ENCODE measurements at places on chromosomes 5 and 9.

- no peak for DNase-seq
These were observed 12.2 kb upstream of the GRIN1 start for GRCh38 chr9:137126786-137127185.

DNA sequence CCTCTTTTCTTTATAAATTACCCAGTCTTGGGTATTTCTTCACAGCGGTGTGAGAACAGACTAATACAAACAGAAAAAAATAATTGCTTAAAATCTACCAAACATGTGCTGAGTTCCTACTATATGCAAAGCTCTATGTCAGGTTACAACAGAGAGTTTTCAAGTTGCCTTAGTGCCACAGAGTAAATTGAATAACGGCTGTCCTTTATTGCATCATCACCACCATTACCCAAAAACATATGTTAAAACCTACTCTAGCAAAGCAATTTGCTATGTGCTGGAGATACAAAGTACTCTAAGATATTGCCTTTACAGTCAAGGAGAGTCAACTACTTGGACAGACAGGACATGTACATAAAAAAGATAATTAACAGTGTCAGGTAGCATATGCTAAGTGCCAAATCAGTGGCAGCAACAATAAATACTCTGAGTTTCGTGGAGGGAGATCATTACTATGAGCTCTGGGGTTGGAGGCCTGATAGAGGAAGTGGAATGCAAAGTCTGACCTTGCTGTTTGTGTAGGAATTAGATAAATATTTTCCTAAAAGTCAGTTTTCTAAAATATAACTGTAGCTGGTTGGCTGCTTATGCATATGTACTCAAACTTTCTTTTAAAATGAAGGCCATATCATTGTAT is 1058.7 kb upstream of the WWC1 start:
- DNase-seq = no peak

GRCh38 chr9:6413365-6414246 is 607 bp downstream of the UHRF2 start:
- DNase-seq = peak; percentile 77

- peak; percentile 45 for DNase-seq
These were observed 9.1 kb downstream of the SWI5 start for GRCh38 chr9:128285033-128285784.
